ENCODE measurements at places on chromosomes 1 and 21.
A peak's percentile ranks its signal among the peaks of the same experiment; 100 is the strongest.

GRCh38 chr21:25360593-25360992 lies 246.7 kb downstream of the MRPL39 start:
- no peak for DNase-seq

- no peak for DNase-seq
Observed at GRCh38 chr1:10785728-10786638, 10.5 kb downstream of the CASZ1 start.

DNA sequence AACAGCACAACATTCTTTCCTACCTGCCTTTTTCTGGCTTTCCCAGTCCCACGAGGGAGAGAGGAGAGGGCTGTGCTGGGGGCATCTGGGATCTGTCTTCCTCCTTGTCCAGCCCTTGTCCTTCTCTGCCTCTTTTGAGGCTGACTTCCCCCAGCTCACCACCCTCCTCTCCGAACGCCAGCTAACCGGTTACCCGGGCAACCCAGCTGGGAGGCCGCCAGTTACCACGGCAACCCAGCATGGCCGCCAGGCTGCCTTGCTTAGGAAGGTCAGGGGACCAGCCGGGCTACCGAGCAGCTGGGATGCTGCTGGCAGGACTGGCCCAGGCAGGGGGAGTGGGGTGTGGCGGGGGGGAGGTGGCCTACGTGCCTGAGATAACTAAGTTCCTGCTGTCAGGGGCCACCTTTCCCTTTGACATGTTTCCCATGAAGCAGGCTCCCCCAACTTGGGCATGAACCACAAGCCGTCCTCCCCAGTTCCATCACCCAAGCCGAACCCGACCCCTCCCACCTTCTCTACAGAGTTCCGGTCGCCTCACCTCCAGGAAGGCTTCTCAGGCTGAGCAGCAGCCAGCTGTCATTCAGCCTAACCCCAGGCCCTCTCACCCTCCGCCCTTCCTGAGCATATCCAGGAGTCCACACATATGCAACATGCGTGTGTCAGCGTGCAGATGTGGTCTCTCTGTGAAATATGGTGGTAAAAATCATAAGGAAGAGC lies 8.7 kb downstream of the PLEKHA6 start:
- DNase-seq: peak; percentile 85

GRCh38 chr1:53440633-53441032 lies 18.6 kb upstream of the DMRTB1 start:
- no peak for DNase-seq

GRCh38 chr1:247435030-247435758 lies 19.2 kb downstream of the NLRP3 start:
- no peak for DNase-seq

DNA sequence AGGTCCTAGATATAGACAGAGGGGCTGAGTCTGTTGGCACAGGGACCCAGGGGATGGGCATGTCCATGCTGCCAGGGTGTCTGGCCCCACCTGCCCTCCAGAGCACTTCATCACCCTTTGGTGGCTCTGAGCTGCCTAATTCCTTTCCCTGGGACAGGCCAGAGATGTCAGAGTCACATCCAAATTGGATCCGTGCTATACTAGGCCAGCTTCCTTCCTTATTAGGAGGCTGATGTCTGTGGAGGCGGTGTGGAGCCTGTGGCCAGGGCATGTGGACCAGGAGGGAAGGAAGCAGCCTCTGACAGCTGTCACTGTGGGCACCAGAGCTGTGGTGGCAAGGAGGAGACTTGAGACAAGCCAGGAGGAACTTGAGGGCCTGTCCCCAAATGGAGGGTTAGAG lies 77.7 kb upstream of the TMEM51 start:
- DNase-seq: no peak

GRCh38 chr1:49346767-49347349 lies 570.2 kb upstream of the BEND5 start:
- no peak for DNase-seq

- DNase-seq: no peak
Observed at GRCh38 chr1:210397252-210397651, 68.5 kb downstream of the HHAT start.

DNA sequence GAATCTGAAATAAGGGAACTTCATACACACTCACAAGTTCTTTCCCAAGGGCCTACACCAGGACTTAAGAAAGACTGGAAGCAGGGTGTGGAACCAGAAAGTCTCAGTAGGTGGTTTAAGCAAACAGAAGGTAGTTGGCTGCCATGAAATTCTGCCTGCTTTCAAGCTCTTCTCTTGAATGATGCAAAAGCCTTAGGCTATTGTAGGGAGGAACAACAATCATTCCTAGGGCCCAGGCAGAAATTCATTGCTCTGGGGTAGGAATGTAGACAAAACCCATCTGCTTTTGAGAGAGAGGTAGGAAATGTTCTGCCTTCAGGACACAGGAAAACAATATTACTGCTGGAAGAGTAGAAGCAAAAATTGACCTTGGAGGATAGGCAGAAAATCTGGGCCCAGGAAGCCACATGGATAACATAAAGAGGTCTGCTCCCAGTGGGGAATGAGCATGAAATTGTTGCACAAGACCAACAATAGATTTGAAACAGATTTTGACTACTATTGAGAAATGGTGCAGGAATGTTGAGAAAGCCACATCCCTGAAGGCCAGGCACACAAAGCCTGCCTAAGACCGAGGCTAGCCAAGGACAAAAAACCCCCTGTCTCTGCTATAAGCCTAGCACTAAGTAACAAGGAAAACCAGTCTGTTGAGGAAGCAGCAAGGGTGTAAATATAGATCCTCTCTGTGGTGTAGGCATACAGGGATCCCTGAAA lies 22.7 kb upstream of the SFT2D2 start:
- DNase-seq: no peak

- DNase-seq: peak; percentile 54
Observed at GRCh38 chr1:43443197-43443946, 10.4 kb downstream of the HYI start.

- no peak for DNase-seq
Observed at GRCh38 chr1:51612447-51612961, 4.4 kb upstream of the OSBPL9 start.

DNA sequence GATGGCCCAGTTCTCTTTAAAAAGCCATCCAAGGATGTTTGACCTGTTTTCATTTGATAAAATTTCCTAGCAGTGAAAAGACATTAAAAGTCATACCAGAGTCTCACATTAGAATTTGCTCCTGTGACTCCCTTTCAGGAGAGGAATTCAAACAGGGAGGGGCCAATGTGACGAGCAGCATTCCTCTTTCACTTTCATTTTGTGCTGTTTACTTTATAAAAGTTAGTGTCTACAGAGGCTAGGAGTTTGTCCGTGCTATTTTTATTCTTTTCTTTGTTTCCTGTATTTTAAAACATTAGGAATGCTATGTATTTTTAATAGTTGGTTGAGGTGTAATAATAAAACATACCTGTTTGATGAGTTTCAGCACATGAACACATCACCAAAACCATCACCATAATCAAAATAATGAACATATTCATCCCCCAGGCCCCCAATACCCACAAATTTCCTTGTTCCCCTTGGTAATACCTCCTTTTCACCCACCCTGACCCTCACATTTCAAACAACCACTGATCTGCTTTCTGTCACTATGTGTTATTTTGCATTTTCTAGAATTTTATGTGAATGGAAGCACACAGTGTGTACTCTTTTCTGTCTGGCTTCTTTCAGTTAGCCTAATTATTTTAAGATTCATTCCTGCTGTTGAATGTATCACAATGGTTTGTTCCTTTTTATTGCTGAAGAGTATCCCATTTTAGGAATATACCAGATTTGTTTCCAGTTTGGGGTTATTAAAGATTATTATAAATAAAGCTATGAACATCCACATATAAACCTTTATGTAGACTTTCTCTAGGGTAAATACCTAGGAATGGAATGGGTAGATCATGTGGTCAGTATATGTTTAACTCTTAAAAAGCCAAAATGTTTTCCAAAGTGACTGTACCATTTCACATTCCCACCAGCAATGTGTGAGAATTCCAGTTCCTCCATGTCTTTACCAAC lies 129.5 kb downstream of the TENT5C start:
- DNase-seq: no peak

- no peak for DNase-seq
Observed at GRCh38 chr1:116243333-116244054, 129.6 kb upstream of the ATP1A1 start.

DNA sequence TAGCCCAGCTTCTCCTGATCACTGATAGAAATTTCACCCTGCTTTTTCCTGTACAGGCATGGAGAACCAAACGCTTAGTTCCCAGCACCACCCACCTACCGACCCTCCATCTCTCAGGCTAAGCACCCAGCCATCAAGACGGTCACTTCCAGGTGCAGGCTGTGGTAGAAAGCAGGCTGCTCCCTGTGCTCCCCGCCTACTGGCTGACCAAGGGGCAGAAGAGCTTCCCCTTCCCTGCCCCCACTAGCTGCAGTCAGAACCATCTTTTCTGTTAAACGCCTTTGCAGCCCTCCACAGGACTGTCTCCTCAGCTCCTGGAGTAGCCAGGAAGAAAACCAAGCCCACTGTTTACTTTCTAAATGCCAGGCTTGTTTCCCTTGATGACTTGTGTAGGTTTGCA lies 23.0 kb downstream of the SPATA46 start:
- DNase-seq: no peak

- DNase-seq: no peak
Observed at GRCh38 chr1:100428160-100428559, 75.9 kb downstream of the CDC14A start.

DNA sequence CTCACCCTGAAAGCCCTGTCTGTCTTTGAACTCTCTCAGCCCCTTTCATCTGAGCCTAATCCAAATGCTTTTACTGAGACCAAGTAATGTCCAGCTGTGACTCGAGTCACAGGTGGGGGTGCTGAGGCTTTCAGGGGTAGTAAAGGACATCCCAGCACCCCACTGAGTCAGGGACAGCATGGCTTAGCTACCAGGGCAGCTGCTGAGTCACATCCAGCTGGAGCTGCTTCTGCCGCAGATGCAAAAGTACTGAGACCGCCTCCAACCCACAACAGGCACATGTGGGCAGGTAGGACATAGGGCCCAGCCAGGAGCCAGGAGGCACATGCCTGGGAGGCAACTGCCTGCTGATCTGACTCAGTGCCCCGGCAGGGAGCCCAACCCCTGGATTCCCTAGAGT lies 6.7 kb upstream of the VSIG8 start:
- DNase-seq: no peak

DNA sequence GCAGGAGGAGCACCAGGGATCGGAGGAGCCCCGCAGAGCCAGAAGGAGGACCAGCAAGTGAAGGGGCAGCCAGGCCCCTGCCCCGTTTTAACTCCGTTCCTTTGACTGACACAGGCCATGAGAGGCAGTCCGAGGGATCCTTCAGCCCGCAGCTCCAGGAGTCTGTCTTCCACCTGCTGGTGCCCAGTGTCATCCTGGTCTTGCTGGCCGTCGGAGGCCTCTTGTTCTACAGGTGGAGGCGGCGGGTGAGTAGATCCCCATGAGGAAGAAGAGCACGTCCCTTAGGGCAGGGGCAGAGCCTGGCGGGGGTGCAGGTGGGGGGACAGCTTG lies 13.3 kb downstream of the CSF1 start:
- DNase-seq: peak; percentile 54

GRCh38 chr1:172602706-172603105 lies 56.2 kb upstream of the FASLG start:
- no peak for DNase-seq

DNA sequence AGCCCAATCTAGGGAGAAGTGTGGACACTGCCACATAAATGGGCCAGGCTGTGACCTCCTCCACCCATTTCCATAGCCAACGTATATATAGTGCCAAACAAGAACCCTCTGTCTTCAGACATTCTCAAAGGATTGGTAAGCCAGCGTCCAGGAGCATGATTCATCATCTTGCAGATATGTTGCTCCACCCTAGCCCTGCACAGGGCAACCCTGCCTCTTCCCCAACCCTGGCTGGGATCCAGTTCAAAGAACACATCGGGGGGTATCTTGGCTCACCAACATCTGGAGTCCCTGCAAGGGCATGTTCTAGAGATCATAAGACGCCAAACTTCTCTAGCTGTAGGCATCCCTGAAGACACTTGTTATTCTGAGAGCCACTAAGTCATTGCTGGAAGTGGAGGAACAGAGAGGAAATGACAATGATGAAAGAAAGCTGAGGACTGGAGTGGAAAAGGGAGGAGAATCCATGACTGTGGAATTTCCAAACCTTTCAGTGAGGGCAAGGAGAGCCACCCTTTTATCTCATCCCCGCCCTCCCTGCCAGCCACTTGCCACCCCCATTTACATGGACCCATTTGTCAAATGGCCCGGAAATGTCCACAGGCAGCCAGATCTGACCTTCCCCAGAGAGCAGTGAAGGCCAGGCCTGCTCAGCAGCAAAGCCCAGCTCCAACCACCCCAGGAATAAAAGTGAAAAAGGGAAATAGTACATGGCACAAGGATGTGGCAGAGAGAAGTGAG lies 144.1 kb upstream of the CTTNBP2NL start:
- no peak for DNase-seq

GRCh38 chr1:161227196-161227871 lies 1.5 kb downstream of the TOMM40L start:
- DNase-seq: peak; percentile 92

DNA sequence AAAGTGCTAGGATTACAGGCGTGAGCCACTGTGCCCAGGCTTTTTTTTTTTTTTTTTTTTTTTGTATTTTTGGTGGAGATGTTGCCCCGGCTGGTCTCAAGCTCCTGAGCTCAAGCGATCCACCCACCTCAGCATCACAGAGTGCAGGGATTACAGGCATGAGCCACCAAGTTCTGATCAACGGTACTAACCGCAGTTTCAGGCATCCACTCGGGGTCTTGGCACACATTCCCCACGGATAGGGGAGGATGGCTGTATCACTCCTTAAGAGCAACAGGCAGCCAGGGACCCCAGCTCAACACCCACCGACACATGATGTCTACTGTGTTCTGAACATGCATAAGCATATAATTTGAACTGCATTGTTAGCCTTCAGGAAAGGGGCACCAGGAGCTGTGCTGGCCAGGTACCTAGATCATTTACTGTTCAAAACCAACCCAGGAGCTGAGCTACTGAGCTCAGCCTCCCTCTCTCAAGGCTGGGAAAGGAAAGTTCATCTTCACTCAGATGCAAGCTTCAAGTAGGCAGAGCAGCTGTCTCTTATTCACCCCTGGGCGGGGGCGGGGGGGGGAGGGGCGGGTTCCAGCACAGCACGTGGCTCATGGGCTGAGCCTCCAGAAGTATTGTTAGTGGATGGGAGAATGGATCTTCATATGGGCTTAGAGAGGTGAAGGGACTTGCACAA lies 24.7 kb downstream of the CAPZB start:
- DNase-seq: no peak

- no peak for DNase-seq
Observed at GRCh38 chr21:22561946-22562345, 1563.7 kb downstream of the NCAM2 start.

- no peak for DNase-seq
Observed at GRCh38 chr21:14312871-14313270, 70.1 kb downstream of the HSPA13 start.

DNA sequence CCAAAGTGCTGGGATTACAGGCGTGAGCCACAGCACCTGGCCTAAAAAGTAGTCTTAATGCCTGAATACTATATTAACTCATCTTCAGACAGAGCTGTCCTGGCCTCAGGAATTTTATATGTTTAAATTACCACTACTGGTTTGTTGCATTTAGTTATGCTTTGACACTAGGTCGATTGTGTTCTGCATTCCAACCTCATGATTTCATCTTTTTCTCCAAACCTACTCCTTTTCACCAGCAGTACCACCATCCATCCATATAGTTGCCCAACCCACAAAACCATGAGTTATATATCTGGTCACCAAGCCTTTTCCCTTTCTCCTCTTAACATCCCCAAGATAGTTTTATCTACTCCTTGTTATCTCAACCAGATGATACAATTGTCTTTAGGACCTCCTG lies 22.6 kb downstream of the FMO5 start:
- no peak for DNase-seq

- DNase-seq: peak; percentile 60
Observed at GRCh38 chr1:213989002-213989855, 1.5 kb downstream of the PROX1 start.

Data from sciatic nerve (tissue), 2 donors.